Activated CD4-positive, alpha-beta T cell treated with anti-CD3 and anti-CD28 coated beads, Interleukin-2, amount 50 U/mL, for 4 hours (primary cell): ENCODE measurements at places on chromosomes 5 and 9.

DNA sequence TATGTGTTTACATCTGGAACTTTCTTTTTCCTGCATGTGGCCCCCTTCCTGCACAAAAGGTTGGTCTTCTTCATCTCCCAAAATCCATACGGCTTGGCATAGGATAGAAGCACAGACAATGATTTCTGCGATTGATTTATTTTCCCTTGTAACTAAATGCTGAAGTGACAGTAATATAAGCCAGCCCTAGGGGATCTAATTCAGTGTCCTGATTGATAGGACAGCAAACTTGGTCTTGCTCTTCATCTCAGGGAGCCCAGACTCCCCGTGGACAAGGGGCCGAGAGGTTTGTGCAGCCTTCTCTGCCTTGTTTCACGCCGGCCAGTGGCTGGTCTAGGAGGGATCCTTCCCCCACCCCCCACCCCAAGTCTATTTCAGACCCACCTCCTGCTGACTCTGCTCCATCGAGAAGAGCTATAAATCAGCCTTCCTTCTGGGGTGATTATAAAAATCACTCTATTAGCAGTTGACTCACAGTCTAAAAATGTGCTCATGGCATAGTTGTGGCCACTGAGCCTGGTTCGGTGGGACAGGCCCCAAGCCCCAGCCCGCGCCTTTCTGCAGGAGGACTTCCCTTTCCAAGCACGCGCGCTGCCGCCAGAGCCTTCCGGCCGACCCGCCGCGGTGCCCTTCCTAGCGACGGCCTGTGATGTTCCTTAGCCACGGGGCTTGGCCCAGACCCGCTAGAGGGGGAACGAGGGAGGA, 89.8 kb upstream of the COL5A1 start:
- no peak for DNase-seq

- no peak for DNase-seq
Measured at GRCh38 chr5:172178301-172178987, 9.6 kb downstream of the STK10 start.

DNA sequence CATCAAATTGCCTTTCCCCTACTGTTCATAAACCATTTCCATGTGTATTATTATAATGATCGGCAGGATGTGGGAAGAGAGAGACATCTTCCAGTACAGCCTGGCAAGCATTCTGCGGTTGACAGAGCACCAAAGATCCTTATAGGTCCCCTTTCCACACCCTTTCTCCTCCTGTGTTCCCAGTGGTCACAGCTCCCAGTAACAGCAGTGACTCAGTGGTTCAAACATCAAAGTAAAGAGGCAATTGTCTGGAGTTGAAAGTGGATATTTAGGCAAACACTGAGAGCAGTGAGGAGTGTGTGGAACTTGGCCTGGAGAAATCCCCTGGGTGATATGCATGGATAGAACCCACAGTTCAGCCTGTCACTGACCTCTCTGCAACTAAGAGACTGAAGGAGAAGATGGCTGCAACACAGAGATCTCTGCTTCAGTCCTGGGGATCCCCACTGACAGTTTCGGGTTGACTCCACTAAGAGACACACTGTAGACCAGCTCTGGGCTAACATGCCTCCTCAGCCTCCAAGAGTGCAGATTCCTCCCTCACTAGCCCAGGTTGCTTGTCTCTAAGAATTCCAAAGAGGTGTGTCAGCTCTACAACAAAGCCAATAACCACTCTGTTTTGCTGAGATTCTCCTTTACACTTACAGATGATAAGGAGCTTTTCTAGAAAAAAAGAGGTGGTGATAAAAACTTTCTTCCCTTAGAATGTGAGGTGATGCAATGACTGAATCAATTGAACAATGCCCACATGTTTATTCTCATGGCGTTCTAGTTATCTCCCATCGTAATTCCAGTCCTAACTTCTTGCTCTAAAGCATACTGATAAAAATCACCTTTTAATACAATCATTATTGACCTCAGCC, 94.4 kb upstream of the IL6ST start:
- DNase-seq = no peak

DNA sequence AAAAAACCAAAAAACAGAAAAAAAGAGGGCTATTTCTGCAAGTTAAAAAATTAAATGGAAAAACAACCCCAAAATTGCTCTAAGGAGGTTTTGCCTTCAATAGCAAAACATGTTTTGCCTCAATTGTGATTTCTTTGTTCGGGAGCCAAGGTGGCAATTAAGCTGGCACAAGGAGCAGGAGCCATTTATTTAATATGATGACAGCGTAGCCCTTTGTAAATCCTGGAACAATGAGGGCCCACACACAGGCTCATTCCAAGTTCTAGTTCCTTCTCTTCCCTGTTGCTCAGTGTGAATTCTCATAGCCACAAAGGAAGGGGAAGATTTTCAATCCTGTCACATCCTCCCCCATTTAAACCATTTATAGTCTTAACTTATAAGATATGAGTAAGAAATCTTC, 353.2 kb downstream of the PDE4D start:
- DNase-seq = no peak

DNA sequence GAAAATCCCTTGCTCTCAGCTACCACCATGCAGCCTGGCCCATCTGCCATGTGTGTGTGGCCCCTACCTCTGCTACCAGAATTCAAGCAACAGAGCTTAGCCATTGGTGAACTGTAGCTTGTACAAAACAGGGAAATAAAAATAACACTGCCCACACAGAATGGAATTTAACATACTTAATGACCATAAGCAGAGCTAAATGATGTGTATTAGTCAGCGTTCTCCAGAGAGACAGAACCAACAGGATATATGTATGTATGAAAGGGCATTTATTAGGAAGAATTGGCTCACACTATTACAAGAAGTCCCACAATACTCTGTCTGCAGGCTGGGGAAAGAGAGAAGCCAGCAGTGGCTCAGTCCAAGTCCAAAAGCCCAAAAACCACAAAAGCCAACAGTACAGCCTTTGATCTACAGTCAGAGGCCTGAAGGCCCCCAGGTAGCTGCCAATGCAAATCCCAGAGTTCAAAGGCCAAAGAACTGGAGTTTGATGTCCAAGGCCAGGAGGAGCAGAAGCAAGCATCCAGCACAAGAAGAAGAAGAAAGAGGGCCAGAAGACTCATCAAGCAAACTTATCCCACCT, 318.8 kb downstream of the DNAH5 start:
- DNase-seq = no peak

GRCh38 chr5:93278896-93279295, 302.1 kb downstream of the NR2F1-AS1 start:
- DNase-seq = no peak

DNA sequence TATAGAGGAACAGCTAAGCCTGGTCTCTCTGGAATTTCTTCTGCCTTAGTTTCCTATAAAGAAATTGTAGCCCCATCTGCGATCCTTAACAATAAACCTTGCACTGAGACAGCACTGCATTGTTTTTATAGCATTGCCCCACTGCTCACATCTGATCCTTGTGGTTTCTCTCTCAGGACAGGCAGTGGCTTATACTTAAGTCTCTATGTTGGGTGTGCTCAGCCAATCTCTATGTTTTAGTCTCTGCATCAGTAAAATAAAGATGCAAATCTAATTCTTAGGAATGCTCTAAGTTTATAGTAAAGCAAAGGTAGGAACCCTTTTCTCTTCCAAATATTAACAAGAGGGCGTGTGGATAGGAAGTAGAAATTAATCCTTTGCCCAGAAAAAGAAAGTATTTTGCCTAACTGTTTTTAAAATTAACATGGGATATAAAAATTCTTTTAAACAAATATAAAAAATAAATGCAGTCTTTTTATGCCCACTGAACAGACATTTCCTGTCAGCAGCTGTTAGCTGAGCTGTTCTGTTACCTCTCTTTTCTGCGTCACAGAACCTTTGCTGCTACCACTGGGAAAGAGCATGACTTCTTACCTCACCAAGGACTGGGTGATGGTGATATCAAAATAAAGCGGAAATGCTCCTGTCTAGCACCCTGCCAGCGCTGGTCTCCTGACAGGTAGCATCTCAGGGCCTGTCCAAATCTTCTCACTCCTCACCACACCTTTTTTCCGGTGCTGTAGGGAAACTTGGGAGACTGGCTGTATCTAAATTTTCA, 29.5 kb downstream of the MRPS27 start:
- DNase-seq = no peak
